ENCODE measurements at places on chromosomes 5 and 9. TPM values are rescaled to one million over a fixed set of nuclear protein-coding genes. Genes with fewer than 3 reads are reported as not detected.

GRCh38 chr5:168215646-168216045 is 75.8 kb upstream of the WWC1 start:
- no peak overlapping the region for H3K4me3 ChIP-seq
- DNase-seq = no peak
- H3K36me3 ChIP-seq = no peaks in the 10 kb centered on the region
- no peak overlapping the region for H3K27ac ChIP-seq
- no peaks in the 10 kb centered on the region for H3K4me1 ChIP-seq

The SLC45A2 gene
- 0.33 TPM for total RNA-seq

GRCh38 chr5:29796013-29796412 is 1397.5 kb upstream of the CDH6 start:
- H3K4me3 ChIP-seq = no peak overlapping the region
- no peaks in the 10 kb centered on the region for H3K4me1 ChIP-seq
- peak; percentile 21 for DNase-seq
- no peaks in the 10 kb centered on the region for H3K36me3 ChIP-seq
- H3K27ac ChIP-seq = peak overlapping the region; percentile 6

DNA sequence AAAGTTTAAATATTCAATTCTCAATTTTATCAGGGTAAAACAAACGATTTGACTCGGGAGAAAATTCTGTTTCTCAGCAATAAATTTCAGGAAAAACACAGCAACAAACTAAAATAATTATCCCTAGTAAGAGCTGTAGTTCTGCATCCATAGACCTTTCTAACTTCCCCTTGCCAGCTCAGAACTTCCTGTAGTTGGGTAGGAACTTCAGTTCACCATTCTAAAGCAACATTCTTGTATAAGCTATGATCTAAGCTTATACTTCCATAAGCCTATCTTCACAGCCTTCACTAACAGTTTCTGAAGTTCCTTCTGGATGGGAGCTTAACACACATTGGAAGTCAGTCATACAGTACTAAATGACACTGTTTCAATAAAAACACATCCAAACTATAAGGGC is 96.6 kb downstream of the UBAP2 start:
- no peak overlapping the region for H3K4me3 ChIP-seq
- 0 out of 2 replicates have a peak, but pooled peaks cover 4% of the 10 kb centered on the region for H3K36me3 ChIP-seq
- H3K4me1 ChIP-seq = no peaks in the 10 kb centered on the region
- H3K27me3 ChIP-seq = no peaks in the 10 kb centered on the region

DNA sequence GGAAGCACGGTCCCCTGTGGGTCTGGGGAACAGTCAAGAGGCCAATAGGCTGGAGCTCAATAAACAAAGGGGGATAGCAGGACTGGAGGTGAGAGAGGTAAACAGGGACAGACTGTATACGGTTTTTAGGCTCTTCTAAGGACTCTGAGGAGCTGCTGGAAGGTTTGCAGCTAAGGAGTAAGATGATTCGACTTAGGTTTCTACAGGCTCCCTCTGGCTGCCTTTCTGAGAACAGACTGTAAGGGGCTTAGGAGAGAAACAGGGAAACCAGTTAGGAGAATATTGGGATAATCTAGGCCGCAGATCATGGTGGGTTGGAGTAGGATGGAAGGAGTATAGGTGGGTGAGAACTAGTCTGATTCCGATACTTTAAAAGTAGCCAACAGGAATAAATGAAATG is 10.4 kb downstream of the CDK5RAP2 start:
- H3K4me3 ChIP-seq = no peak overlapping the region
- DNase-seq = no peak
- H3K27me3 ChIP-seq = no peaks in the 10 kb centered on the region
- no peaks in the 10 kb centered on the region for H3K4me1 ChIP-seq
- no peak overlapping the region for H3K27ac ChIP-seq

DNA sequence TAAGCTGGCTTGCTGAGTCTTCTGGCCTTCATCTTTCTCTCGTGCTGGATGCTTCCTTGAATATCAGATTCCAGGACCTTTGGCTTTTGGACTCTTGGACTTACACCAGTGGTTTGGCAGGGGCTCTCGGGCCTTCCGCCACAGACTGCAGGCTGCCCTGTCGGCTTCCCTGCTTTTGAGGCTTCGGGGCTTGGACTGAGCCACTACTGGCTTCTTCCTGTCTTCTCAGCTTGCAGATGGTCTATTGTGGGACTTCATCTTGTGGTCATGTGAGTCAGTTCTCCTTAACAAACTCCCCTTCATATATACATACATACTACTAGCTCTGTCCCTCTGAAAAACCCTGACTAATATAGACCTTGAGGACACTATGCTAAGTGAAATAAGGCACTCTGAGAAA is 78.3 kb upstream of the SSBP2 start:
- H3K27ac ChIP-seq = no peak overlapping the region
- H3K4me3 ChIP-seq = no peak overlapping the region
- no peaks in the 10 kb centered on the region for H3K27me3 ChIP-seq
- DNase-seq = no peak
- H3K36me3 ChIP-seq = no peaks in the 10 kb centered on the region

DNA sequence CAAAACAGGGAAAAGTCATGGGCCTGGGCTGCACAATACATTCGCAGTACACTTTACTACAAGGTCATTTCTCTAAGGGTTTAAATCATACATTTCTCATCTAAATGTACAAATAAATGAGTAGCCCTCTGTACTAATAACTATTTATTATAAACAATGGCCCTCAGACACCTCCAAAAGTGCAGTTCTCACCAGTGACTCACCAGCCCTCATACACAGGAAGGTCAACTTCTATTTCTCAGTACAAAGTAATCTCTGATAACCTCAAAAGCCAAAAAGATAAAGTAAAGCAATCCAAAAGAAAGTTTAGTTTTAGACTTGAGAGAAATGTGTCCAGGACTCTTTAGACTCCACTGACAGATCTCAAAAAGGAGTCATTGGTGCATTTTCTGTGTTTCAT is 1258.1 kb upstream of the CDH6 start:
- no peak overlapping the region for H3K4me3 ChIP-seq
- H3K4me1 ChIP-seq = no peaks in the 10 kb centered on the region
- H3K27ac ChIP-seq = no peak overlapping the region
- no peaks in the 10 kb centered on the region for H3K36me3 ChIP-seq
- no peaks in the 10 kb centered on the region for H3K27me3 ChIP-seq

The HRCT1 gene
- total RNA-seq = 3.6 TPM

DNA sequence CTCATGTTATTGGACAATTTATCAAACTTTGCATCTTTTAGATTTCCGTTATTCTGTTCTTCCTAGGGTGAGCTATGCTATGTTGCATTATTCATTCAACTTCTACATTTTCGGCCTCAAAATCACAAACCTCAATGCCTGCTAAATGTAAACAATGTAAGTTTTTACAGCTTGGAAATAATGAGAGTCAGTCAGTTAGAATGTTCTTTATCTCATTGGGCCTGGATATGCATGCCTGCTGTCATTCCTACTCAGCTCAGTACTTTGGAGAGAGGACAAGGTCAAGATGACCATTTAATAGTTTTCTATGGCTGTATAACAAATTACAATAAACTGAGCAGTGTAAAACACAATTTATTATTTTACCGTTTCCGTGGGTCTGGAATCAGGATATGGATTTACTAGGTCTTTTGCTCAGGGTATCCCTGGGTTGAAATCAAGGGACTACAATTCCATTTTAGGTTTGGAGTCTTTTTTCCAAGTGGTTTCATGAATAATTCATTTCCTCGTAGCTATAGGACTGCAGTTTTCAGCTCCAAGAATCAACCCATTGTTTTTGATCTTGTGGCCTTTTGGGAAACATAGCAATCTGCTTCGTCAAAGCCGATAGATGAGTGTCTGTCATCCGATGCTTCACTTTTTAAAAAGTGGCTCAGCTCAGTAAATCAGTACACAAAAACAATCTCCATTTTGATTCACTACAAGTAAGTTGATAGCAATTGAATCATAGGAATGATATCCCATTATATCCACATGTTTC is 1143.2 kb upstream of the CDH6 start:
- no peaks in the 10 kb centered on the region for H3K36me3 ChIP-seq
- H3K27ac ChIP-seq = no peak overlapping the region
- no peak overlapping the region for H3K4me3 ChIP-seq
- no peaks in the 10 kb centered on the region for H3K4me1 ChIP-seq
- DNase-seq = no peak
- H3K27me3 ChIP-seq = no peaks in the 10 kb centered on the region

- no peak for DNase-seq
- peaks cover 80% of the 10 kb centered on the region for H3K4me1 ChIP-seq
- H3K36me3 ChIP-seq = peaks cover 22% of the 10 kb centered on the region
- H3K27me3 ChIP-seq = no peaks in the 10 kb centered on the region
- H3K27ac ChIP-seq = peak overlapping the region; percentile 83
Measured at GRCh38 chr9:71684566-71684965, 83.7 kb downstream of the CEMIP2 start.

DNA sequence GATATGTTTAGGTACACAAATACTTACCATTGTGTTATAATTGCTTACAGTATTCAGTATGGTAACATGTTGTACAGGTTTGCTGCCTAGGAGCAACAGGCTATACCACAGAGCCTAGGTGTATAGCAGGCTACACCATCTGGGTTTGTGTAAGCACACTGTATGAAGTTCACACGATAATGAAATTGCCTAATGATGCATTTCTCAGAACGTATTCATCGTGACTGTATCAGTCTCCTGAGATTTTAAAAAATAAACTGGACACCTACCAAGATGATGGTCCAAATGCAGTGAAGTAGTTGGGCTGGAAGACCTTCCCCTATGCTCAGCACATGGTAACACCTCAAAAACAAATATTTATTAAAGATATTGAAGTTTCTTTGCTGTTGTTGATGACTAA is 103.3 kb upstream of the NFIB start:
- H3K4me1 ChIP-seq = no peaks in the 10 kb centered on the region
- no peaks in the 10 kb centered on the region for H3K36me3 ChIP-seq
- H3K27me3 ChIP-seq = no peaks in the 10 kb centered on the region
- no peak for DNase-seq
- H3K27ac ChIP-seq = no peak overlapping the region
